ENCODE measurements at places on chromosomes 6 and 20.
A peak's percentile ranks its signal among the peaks of the same experiment; 100 is the strongest.

DNA sequence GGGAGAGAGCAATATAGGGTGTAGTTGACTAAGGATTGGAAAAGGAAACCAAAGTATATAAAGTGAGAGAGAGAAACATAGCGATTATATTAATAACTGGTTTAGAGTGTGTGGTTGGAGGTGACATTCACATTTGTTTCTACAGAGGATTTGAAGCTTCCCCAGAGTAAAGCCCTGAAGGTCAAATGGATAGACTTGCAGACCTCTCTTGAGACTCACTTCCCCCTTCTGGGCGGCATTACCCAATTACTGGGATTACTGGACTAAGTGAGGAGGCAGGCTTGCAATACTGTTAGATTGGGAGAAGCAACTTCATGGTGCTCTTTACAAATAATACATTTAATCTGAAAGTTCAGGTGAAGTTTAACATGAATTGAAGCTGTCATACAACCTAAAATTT lies 10.7 kb downstream of the FIG4 start:
- DNase-seq = peak; percentile 73

DNA sequence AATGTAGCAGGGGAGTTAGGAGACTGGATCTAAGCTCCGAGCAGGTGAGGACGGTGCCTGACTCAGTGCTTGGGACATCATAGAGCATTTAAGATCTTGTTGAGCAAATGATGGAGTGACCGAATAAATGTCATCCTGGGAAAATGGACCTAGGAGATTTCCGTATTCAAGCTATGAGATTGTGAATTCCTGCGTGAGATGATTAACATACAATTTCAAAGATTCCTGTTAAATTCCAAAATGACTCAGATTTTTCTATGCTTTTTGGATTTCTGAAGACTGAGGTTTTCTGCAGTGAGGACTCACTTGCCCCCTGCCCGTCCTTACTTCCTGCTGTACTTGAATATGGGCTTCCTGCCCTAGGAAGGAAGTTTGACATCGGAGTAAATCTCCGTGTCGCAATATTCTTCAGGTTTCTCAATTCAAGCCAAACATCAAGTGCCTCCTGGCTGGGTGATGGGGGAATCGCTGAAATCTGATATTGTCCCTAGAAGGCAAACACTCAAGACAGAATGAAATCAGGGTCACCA lies 5.2 kb downstream of the SYTL3 start:
- DNase-seq = peak; percentile 72

DNA sequence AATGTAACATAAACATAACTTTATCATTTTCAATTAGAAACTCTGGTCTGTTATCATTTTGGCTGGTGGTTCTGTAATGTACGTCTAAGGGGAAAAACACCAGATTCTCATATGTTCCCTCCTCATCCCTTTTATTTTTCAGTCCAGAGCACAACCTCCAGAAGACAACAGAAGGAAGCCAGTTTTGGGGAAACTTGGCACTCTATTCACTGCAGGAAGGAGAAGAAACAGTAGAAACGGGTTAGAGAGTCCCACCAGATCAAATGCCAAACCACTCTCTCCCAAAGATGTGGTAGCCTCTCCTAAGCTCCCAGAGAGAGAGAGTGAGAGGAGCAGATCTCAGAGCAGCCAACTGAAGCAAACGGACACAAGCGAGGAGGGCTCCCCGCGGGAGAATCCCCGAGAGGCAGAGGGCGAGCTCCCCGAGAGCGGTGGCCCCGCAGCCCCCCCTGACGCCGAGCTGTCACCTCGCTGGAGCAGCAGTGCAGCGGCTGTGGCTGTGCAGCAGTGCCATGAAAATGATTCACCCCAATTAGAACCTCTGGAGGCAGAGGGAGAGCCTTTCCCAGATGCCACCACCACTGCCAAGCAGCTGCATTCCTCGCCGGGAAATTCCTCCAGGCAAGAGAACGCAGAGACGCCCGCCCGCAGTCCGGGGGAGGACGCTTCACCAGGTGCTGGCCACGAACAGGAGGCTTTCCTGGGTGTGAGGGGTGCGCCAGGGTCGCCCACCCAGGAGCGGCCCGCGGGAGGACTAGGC lies 117.8 kb downstream of the RTN4IP1 start:
- peak; percentile 66 for DNase-seq

DNA sequence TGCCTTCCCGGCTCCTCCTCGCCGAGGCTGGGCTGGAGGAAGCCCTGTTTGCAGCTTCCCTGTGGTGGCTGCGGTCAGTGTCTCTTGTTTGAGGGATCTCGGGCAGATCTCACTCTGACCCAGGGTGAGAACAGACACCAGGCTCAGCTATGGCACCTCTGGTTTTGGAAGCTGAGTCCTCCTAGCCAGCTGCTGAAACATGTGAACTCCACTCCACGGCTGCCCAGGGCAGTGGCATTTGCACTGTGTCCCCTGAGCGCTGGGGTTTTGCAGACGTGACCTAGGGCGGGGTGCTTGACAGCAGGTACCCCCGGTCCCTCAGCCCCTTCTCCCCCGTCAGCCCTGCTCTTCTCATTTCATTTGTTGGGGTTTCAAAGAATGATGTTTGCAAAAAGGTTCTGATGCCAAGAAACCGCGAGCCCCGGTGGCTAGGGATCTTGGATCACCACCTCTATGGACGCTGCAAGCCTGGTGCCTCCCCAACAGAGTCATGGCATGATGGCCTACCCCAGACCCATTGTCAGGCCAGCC lies 55.0 kb upstream of the DACT2 start:
- no peak for DNase-seq

DNA sequence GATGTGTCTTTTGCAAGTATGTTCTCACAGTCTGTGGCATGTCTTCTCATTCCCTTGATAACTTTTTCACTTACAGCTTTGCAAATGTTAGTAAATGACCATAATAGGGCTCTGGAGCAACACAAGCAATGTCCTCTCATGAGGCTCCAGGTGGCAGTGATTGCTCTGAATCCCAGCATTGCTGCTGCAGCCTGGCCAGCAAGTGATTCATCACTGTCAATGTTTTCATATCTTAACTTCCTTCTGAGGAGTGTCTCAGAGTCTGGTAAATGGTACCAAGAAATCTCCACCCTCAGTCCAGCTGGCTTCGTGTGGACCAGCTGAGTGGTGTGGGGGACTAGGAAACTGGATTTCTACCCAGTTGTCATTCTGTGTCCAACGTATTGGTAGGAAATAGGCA lies 139.6 kb downstream of the MYLK4 start:
- DNase-seq = no peak

DNA sequence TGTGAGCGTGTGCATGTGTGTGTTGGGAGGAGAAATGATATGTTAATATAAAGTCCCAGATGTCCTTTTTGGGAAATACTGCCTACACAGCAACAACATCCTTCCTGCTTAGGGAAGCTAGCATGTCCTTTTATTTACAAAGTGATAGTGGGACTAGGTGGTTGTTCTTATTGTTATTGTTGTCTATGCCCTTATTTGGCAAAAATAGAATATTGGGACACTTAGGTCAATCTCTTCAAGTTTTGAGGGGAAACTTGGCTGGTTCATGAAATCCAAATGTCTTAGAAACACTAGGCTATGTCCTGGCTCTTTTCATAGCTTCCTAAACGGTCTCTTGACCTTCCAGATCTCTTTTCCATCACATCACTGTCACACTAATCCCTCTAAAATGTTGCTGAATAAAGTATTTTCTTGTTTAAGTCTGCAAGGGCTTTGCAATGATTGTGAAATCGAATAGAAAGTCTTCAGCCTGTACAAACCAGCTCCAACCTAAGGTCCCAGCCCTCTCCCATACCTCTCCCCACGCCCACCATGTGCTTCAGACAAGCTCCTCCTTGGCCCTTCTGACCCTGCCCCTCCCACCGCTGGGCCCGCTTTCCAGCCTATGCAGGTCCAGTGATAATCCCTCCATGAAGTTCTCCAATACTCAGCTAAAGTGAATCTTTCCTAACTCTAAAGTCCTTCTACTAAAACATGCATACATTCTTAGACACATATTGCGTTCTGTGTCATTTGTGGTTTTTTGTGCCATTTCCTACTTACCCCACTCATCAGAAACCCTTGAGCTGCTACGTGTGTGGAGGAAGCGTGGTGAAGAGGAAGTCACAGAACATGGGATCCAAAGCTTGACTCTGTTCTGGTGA lies 205.1 kb downstream of the LY86 start:
- peak; percentile 87 for DNase-seq

GRCh38 chr6:43916924-43917877 lies 147.2 kb downstream of the VEGFA start:
- peak; percentile 82 for DNase-seq

DNA sequence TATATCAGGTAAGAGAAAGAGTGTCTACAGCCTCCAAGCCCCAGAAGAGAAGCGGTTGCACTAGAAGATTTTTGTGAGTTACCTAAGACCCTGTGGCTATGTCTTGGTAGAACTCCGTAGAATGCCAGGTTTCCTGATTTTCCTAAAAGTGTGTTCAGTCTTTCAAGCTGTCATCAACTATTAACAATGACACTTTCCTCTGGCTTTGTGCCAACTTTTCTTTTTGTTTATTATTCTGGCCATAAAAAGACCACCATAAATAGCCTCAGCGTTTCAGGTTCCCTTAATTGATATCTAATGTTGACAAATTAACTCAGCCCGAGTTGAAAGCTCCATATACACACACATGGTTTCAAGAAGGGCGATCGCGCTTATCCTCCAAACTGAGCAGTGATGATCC lies 1.2 kb downstream of the PAK5 start:
- DNase-seq = no peak

DNA sequence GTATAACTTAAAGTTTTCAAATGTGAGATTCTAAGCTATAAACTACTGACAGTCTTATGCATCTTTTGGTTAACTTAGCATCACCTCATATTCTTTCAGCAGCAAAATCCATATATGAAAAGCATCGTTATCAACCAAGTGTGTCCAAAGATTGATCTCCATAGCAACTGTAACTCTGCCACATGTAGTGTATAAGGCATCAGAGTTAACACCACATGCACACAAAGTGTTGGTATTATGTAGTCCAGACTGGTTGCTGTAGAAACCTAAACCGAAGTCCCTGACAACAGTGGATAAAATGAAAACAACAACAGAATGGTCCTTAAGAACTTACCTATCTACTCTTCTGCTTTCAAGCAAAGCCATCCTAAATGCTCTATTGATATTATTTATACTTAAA lies 39.6 kb downstream of the PDSS2 start:
- no peak for DNase-seq

GRCh38 chr6:83633609-83634008 lies 75.3 kb downstream of the SNAP91 start:
- no peak for DNase-seq

DNA sequence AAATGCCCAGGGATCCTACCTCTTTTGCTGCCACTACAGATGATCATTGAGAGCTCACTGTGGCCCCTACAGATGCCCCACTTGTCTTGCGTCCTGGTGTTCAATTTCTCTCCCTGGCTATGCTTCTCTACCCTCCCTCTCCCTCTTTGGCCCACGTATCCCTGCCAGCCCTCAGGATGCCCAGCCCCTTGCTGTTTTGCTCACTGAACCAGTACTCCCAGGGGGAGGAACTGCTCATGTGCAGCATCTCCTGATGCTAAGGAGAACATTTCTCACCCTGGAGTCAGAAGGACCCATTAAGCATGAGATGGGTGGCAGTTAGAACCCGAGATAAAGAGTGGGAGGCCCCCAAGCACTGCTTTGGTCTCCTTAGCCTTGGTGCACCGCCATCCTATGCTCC lies at the start of gene WFDC9:
TSS of gene WFDC9 (minus strand) at position 101 of the 400 bp plus-strand sequence. CDS start 21,103 bp downstream, outside the sequence.
- DNase-seq = no peak

- no peak for DNase-seq
These were observed 20.3 kb downstream of the ASXL1 start for GRCh38 chr20:32378461-32378860.

DNA sequence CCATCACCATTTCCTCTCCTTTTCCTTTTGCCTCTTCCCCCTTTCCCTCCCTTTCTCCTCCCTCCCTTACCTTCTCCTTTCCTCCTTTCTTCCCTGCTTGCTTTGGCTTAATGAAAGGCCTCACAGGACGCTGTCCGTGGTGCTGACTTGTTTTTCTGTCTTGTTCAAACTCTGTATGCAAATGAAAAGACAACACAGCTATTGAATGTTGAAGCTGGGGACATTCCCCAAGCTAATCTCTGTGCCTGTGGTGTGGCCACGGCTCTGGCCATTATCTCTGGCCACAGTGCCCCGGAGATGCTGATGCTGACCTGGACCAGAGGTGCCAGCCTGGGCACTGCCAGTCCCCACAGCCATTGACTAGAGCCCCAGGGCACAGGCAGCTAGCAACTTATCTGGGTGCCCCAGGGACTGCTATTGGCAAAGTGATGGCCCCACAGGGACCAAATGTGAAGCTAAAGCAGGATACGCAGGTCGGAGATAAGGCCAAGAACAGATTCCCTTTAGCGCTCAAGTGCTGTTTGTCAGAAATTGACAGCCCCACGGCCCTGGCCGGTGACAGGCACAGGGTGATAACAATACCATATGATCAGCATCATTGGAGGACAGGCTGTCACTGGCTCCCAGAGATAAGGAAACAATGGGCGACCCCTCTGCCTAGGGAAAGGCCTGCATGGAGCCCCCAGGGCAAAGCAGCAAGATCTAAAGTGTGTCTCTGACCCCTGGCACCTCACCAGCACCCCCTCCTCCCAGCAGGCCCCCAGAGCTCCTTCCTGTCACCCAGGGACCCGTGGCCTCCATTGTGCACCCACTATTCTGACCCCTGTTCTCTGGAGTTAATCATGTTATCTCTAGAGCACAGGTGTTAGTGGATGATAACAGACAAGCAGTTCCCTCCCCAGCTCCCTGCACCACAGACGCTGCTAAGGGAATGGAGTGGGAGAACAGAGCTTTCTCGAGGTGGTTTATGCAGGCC lies 31.6 kb upstream of the SLC32A1 start:
- peak; percentile 68 for DNase-seq
